ENCODE measurements at places on chromosomes 16 and 17.
A peak's percentile ranks its signal among the peaks of the same experiment; 100 is the strongest.

DNA sequence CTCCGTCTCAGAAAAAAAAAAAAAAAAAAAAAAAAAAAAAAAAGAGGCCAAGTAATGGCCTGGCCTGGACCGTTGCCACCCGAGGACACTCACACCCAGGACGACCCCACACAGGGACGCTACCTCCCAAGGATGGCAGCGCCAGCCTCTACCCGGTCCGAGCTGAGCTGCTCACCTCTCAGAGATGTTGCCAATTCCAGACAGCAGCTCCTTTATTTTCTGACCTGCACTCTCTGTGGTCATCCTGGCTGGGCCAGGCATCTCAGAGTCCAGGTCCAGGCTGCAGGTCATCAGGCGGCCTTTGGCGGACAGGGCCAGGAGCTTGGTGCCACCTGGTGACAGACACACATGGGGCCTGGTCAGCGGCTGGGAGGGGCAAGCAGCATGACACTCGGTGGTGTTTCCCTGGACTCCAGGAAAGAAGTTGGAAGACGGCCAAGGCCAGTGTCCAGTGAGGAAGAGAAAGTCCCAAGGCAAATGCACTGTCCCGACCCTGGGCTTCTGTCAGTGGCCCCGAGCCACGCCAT lies 3.1 kb downstream of the FAAP100 start:
- DNase-seq: no peak

- DNase-seq: no peak
Observed at GRCh38 chr17:231966-232807, 50.7 kb upstream of the DOC2B start.

GRCh38 chr17:47270946-47271705 lies 17.5 kb downstream of the ITGB3 start:
- DNase-seq: no peak

GRCh38 chr17:39683295-39683939 lies 4.4 kb downstream of the PGAP3 start:
- no peak for DNase-seq

GRCh38 chr17:58351182-58351581 lies 819 bp downstream of the SUPT4H1 start:
- no peak for DNase-seq

GRCh38 chr17:55436224-55437158 lies 14.9 kb upstream of the MMD start:
- no peak for DNase-seq

DNA sequence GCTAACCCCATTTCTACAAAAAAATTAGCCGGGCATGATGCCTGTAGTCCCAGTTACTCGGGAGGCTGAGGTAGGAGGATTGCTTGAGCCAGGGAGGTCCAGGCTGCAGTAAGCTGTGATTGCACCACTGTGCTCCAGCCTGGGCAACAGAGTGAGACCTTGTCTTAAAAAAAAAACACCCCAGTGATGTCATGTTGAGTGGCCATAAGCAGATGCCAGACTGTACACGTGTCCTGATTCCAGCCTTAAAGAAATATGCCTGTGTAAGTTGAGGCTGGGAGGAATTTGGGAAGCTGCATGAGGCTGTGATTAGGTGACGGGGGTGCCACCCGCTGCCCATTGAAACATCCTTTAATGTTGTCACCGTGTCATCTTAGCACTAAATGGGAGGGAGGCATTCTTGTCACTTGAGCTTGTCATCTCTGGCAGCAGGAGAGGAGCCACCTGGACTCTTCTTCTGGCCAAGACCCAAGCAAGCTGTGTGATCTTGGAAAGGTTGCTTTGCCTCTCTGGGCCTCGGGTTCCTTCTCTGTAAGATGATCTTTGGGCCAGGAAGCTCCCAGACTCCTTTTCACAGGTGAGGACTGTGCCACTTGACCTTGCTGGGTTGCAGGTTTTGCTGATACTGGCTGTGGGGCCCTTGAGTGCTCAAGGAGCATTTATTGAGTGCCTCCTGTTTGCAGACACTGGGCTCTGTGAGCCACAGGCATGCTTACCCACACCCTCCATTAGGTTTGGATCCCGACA lies 98.3 kb upstream of the CIBAR2 start:
- DNase-seq: no peak

DNA sequence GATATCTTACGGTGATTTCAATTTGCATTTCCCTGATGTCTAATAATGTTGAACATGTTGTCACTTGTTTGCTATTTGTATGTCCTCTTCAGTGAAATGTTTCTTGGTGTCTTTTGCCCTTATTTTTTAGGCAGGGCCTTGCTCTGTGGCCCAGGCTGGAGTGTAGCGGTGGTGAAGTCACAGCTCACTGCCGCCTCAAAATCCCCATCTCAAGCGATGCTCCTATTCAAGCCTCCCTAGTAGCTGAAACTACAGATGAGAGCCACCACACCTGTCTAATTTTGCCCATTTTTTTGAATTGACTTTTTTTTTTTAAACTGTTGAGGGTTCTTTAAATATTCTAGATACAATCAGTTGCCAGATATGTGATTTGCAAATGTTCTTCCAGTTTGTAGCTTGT lies 8.3 kb downstream of the UBE2G1 start:
- no peak for DNase-seq

- no peak for DNase-seq
Observed at GRCh38 chr17:21297026-21297520, 12.6 kb downstream of the MAP2K3 start.

GRCh38 chr16:35908942-35909341 lies 2449.5 kb downstream of the TP53TG3F start:
- no peak for DNase-seq

GRCh38 chr17:57085448-57086068 lies 512 bp downstream of the AKAP1 start:
- peak; percentile 80 for DNase-seq

DNA sequence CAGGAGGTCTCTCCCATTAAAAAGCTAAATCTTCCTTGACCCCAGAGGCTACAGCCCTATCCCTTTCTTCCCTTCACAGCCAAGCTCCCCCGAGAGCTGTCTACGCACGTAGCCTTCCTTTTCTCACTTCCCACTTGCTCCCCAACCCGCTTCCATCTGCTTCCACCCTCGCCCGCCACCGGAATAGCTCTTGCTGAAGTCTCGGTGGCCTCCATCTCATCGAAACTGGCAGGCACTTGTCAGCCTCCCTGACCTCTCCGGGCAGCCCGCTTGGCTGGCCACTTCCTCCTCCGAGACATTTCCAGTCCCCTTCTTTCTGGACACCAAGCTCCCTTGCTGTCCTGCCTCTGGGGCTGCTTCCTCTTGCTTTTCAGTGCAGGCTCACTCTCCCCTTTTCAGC lies 10.7 kb upstream of the EPOP start:
- DNase-seq: no peak

- no peak for DNase-seq
Observed at GRCh38 chr17:79674506-79675412, 56.0 kb upstream of the ENPP7 start.

DNA sequence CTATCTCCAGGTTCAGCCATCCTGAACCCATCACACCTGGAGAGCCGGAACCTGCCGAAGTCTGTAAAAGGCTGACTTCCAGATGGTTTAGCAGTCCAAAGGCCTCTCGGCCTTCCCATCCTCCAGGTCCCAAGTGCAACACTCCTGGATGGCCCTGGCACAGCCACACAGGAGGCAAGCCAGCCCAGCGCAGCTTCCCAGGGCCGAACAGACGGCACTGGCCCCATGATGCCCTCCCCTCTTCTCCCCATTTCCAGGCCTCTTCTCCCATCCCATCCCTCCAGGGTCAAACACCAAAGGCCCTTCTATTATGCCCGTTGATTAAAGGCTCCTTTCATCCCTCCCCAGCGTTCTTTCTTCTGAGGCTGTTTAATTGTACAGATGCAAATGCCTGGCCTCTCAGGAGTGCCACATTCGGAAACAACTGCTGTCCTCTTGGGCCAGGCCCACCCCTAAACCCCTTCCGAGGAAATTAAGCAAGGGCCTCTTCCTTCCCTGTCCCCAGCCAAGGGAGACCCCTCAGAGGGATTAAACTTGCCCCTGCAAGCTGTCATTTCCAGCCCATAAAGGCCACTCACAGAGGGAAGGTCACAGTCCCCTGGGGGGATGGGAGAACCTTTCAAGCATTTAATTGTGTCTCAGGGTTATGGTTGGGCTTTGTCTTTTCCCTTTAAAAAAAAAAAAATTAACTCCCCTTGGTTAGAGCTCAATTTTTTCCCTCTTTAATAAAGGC lies 30.8 kb downstream of the AXIN2 start:
- DNase-seq: peak; percentile 33

- no peak for DNase-seq
Observed at GRCh38 chr16:87451563-87452210, 41.1 kb downstream of the ZCCHC14 start.

DNA sequence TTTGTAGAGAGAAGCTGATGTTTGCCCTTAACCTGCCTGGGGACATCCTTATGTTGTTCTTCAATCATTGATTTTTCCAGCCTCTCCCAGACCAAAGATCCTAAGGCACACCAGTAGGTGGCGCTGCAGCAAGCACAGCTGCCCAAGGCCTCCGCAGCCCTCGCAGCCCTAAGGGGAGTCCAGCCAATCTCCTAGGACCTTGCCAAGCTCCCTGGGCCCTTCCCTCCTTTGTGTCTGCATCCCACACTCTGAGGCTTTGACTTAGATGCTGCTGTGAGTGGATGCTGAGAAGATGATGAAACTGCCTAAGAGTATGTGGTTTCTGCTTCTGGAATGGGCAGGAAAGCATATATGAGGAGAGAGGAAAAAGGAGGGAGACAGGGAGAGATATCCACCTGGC lies 47.1 kb downstream of the SPACA3 start:
- peak; percentile 88 for DNase-seq

DNA sequence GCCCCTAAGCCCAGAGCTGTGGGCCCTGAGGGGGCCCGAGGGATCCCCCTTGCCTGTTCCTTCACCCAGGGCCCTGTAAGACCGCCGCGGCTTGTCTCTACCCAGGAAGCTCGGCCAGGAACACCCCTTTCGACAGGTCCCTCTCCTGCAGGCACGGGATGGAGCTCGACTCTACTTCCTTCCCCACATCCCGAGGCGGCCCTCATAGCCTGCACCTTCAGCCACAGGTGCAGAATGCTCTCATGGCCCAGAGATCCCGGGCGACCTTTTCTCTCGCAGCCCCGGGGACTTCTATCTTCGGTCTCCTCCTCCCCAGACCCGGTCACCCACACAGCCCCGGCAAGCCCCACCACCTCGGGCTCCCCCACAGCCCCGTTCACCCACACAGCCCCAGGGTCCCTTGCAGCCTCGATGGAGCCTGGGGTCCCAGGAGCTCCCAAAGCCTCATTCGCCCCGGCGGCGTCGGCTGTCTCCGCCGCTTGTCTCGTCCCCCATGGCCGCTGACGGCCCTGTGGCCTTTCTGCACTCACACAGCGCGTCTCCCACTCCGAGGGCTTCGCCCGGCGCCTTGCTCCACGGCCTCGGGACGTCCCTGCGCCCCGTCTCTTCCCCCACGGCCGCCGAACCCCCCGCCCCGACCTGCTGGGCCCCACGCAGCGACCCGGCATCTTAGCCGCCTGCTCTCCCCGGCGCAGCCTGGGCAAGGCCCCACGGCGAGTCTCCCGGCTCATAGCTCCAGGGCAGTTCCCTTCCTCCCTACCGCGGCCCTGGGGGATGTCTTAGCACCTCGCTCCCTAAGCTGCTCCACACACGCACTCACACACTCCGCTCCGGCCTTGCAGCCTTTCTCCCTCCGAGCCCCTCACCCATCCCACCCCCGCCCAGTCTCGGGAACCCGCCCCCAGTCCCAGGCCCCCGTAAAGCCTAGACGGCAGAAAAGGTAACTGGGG lies 650 bp downstream of the KIAA0753 start:
- peak; percentile 53 for DNase-seq

DNA sequence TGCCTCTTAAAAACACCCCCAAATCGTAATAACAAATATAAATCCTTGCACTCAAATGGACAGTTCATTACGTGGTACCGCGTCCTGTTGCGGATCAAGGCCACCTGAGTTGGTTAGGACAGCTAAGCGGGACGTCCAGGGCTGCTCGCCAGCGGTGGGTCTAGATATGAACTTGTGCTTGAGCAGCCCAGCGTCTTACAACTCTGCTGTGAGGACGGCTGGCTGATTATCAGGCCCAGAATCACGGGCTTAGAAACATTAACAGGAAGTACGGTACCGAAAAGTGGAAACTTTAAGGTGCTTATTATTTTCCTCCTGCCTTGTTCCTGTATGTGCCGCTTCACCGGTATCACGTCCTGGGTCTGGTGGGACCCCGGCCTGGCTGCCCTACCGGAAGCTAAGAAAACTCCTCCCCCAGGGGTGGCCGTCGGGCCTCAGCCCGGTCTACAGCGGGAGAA lies 832 bp upstream of the SRRM2 start:
- peak; percentile 88 for DNase-seq

- DNase-seq: peak; percentile 69
Observed at GRCh38 chr17:35749560-35750412, 3.3 kb downstream of the GAS2L2 start.

DNA sequence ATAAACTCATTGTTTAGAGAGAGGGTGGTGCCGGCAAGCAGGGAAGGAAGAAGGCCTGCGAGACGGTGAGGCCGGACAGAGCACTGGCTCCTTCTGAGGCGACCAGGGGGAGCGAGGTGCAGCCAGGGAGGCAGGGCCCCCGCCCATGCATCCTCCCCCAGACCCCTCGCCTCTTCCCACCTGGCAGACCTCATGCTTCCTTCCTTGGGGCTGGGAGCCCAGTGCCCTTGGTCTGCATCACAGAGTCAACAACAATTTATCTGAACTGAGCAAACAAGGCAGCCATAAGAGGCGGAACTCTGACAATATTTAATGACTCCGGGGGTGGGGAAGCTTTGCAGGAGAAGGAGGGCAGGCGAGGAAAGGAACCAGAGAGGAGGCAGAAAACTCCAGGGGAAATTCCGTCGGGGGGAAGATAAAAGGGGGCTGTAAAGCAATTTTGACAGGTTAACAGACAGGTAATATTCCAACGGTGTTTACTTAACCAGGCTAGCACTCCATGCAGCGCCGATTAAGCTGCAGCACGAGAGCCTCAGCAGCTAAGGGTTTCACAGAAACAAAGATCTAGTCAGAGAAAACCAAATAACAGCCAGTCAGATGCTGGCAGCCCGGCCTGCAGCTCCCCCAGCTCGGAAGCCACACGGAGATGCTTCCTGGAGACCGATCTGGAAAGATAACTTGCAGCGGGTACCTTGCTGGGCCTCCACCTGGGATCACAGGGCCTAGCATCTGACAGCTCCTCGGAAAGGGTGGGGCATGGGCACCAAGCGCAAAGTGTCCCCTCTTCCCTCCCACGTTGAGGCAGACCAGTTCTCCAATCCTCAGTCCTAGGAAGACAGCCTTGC lies 398.2 kb downstream of the SOX9 start:
- DNase-seq: no peak

GRCh38 chr17:39213852-39214251 lies 11.9 kb downstream of the STAC2 start:
- no peak for DNase-seq

GRCh38 chr16:31467151-31467773 lies 4.7 kb upstream of the TGFB1I1 start:
- DNase-seq: no peak
